ENCODE measurements at places on chromosomes 11 and 22.
A peak's percentile ranks its signal among the peaks of the same experiment; 100 is the strongest.

- DNase-seq = no peak
These were observed 4.7 kb upstream of the TCF20 start for GRCh38 chr22:42275176-42275575.

- DNase-seq = no peak
These were observed 104.8 kb downstream of the ARHGAP42 start for GRCh38 chr11:100791860-100792259.

DNA sequence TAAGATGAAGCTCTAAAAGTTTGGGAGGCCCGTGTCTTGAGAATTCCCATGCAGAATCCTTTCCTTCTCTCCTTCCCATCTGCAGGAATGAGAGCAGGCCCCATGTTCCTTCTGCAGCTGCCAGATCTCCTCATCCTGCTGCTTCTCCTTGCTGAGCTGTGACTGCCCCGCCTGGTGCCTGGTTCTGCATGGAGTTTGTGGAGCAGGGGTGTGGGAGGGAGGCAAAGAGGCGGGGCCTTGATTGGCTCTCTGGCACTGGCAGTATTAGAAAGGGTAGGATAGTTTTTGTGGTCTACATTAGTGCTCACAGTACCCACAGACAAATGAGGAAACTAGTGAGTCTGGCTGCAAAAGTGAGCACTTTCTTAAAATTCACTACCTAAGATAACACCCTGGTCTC is 91.1 kb upstream of the CLPB start:
- DNase-seq = no peak

- DNase-seq = no peak
These were observed 3.0 kb downstream of the RASSF10 start for GRCh38 chr11:13012056-13012661.

DNA sequence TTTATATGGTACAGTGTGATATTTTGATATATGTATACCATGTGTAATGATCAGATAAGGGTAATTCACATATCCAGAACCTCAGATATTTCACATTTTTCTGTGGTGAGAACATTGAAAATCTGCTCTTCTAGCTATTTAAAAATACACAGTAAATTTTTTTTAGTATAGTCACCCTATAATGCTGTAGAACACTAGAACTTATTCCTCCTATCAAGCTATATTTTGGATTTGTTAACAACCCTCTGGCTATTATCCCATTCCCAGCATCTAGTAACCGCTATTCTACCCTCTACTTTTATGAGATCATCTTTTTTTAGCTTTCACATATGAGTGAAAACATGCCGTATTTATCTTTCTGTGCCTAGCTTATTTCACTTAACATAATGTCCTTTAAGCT is 65.5 kb upstream of the SYT9 start:
- no peak for DNase-seq

GRCh38 chr22:20531154-20531403 is 23.7 kb downstream of the MED15 start:
- no peak for DNase-seq

- no peak for DNase-seq
These were observed 1056.1 kb downstream of the LRRC4C start for GRCh38 chr11:40403321-40403720.

- DNase-seq = no peak
These were observed 75.3 kb downstream of the MED15 start for GRCh38 chr22:20582520-20583361.

- DNase-seq = no peak
These were observed 180.5 kb downstream of the IGLL1 start for GRCh38 chr22:23399367-23400285.

DNA sequence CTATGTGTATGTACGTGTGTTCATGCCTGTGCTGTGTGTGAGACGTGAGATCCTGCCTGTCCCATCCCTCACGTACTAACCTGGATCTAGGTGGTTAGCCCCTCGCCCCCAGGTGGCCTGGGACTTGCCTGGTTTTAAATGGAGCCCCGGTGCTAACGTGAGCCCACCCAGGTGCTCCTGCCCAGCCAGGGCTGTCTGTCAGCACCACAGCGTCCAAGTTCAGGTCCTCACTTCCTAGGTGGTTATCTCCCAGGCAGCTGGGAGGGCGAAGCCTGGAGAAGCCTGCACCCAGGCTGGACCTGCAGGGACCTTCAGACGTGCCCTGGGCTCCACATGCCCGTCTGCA is 86.0 kb downstream of the KCNQ1 start:
- no peak for DNase-seq

DNA sequence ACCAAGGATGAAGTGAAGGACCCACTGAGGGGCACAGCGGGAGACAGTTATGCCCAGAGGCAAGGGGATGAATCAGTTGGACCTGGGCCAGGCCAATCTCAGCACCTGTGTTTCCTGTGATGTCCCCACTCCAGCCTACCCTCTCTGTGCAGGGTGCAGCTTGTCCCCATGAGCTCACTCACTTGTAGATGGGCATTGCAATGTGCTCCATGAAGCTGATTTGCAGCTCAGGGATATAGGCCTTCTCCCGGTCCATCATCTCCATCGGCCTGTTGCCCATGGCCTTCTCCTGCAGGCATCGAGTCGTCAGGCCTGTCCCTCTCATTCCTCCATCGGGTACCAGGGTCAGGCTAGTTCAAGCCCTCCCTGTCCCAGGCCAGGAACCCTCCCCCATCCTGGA is 96.2 kb downstream of the PDE2A start:
- no peak for DNase-seq

DNA sequence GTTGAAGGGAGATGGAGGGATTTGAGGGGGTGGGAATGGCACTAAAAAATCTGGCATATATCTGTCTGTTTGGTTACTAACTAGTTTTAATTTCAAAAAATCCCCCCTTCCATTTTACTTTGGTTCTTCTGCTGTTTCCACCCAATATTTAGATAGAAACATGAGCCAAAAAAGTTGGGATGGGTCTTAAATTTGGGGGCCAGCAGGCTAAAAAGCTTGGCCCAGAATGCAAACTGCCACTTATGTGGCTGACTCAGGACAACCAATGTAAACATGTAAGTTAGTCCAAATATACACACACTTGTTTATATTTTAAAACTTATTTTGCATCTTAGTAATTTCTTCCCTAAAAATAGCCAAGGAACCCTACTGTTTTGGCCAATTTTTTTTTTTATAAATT is 35.7 kb downstream of the LGR4 start:
- no peak for DNase-seq

- DNase-seq = no peak
These were observed 82.1 kb downstream of the KCNQ1 start for GRCh38 chr11:2526808-2527381.

- no peak for DNase-seq
These were observed 718.8 kb upstream of the ARHGAP42 start for GRCh38 chr11:99968336-99968735.

- no peak for DNase-seq
These were observed 27.5 kb upstream of the PLAAT3 start for GRCh38 chr11:63641727-63642126.

GRCh38 chr11:44409558-44410236 is 99.8 kb upstream of the ALX4 start:
- DNase-seq = no peak

DNA sequence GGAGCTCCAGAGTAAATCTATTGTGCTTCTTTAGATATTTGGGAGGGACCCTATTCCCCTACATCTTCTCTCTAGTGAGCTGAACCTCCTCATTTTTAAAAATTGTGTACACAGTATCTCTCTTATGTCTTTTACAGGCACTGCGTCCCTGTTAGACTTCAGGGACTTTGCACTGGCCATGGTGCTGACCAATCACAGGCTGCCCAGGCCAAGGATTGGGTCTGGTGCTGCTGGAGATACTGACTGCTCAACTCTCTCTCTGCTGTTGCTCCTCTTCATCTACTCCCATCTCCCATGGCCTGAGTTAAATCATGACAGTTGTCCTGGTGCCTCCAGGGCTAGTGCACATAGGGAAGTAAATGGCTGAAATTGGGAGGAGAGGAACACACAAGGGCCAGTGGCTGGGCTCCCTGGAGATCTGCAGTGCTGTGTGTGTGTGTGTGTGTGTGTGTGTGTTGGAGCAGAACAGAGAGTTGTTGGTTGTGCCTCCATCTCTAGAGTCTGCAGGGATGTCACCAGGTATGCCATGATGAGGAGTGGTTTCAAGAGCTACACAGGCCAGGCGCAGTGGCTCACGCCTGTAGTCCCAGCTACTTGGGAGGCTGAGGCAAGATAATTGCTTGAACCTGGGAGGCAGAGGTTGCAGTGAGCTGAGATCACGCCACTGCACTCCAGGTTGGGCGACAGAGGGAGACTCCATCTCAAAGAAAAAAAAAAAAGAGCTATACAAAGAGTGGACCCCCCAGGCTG is 155.3 kb downstream of the ST3GAL4 start:
- no peak for DNase-seq

DNA sequence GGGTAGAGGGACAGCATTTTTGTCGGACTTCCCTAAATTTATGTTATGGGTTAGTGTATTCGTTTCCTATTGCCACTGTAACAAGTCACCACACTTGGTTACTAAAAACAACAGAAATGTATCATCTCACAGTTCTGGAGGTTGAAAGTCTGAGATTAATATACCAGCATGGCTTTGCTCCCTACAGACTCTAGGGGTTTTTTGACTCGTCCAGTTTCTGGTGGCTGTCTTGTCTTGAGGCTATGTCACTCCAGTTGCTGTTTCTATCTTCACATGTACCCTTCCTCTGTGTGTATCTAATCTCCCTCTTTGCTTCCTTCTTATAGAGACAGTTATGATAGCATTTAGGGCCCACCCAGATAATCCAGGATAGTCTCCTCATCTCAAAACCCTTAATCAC is 9.1 kb upstream of the CCDC179 start:
- DNase-seq = no peak

DNA sequence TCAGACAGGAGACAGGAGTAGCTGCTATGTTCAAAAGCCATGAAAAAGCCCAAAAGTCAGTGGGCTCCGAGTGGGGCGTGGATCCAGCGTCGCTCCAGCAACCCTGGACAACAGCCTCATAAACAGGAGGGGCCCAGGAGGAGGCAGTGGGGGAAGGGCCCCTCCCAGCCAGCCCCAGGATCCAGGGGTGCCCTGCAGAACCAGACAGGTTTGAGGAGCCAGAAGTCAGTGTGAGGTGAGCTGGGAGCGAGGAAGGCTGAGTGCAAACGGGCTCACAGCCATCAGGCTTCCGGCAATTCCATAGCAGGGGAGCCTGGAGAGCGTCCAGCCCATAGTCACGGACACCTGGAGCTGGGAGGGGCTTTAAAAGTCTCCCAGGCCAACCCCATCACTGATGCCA is 217.7 kb downstream of the MN1 start:
- no peak for DNase-seq

DNA sequence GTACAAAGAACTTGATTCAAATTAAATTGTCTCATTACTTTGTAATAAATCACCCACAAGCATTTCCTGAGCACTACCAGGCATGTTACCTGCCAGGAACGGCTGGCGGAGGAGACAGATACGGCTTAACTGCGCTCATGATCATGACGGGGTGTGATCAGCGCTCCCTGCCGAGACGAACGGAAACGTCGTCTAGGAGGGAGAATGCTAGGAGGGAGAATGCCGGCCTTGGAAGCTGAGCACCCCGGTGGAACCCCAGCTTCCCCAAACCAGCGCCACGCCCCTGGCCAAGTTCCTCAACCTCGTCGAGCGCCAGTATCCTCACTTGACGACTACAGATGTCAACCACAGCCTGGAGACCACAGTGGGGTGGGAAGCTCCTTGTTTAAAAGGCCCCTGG is 272.8 kb downstream of the CTTN start:
- DNase-seq = no peak

GRCh38 chr11:61174273-61174672 is 13.0 kb upstream of the VPS37C start:
- DNase-seq = no peak

GRCh38 chr11:44596525-44597276 is 31.2 kb downstream of the CD82 start:
- DNase-seq = peak; percentile 37

DNA sequence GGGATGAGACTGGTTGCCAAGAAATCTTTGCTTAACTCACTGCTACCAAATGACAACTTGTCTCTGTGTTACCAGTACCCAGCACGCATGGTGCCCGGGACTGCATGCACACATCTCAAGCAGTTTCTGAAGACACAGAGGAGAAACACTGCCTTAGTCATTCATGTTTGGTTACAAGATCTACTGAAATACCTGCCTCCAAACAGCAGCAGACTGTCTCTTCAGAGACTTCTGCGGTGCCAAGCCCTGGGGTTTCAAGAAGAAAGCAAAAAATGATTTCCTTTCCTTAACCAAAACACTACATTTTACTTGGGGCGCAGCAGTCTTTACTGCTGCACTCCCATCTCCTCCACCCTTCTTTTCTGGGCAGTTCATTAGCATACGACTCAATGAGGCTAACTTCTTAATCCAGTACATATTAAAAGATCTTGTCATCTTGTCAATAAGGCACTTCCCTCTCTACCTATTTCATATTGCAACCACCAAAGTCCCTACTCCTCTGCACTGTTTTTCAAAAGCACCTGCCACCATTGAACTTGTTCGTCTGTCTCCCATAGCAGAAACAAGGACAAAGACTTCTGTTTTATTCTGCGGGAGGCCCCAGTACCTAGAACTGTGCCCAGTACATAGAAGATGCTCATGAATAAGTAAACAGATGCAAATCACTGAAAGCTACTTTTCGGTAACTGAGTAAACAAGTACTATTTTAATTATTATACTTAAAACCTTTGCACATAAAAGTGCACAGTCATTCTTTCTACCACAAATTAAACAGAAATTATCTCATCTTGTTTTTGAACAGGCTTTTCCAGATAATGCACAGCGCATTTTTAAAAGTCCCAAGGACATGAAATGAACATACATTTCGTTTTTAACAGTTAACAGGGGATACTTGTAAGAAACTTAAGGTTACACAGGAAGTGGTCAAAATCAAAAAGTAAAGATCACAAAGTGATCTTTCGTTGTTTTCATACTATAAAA is 4.0 kb downstream of the NAP1L4 start:
- no peak for DNase-seq

DNA sequence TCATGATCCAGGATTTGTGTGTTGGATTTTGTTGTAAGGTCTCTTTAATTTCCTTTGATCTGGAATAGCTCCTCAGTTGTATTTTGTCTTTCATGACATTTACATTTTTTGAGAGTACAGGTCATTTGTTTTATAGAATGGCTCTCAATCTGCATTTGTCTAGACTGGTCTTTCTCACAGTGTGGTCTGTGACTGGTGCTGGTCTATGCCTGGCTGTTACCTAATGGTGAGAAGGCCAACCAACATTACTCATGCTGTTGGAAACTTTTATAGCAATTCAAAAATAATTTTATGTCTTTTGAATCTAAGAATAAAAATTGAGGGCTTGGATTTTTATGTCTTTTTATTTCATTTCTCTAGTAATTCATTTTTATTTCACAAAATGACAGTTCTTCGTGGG is 3.9 kb upstream of the NCR3LG1 start:
- DNase-seq = no peak

GRCh38 chr22:23180893-23181720 is 798 bp downstream of the BCR start:
- no peak for DNase-seq

DNA sequence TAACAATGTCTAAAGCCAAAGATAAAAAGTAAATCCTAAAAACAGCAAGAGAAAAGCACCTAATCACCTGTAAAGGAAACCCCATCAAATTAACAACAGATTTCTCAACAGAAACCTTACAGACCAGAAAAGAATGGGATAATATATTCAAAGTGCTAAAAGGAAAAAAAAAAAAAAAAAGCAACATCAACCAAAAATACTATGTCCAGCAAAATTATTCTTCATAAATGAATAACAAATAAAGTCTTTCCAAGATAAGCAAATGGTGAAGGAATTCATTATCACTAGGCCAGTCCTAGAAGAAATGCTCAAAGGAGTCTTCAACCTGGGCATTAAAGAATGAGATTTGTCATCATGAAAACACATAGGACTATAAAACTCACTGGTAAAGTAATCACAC is 192.0 kb upstream of the UBASH3B start:
- no peak for DNase-seq
